ENCODE measurements at places on chromosomes 13 and 19. TPM values are rescaled to one million over a fixed set of nuclear protein-coding genes. Genes with fewer than 3 reads are reported as not detected.
A peak's percentile ranks its signal among the peaks of the same experiment; 100 is the strongest.

GRCh38 chr19:35657904-35658700 is 8.2 kb upstream of the UPK1A start:
- ATAC-seq: no peak

DNA sequence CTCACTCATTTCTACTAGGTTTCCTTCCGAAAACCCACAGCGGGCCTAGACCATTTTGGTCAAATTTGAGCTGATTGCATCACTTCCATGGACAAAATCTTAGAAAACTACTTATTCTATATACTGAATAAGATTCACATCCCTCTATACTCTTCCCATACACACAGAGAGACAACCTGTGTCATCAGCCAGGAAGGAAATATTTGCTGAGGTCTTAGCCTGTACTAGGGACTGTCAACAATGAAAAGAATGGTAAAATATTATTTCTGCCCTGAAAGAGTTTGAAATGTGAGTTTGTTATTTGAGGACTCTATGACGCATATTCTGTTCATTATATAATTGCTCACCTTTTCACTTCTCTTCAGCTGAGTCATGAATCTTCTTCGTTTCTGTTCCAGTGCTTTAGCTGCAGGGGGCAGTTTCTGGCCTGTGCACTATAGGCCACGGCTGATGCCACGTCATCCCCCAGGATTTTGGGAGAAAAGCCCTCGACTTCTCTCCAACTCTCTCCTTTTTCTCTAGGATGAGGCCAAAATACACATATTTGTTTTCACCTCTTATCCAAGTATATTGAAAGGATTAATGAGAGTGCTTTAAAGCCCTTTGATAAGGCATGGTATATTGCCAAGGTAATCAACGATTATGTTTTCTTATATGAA is 47.7 kb downstream of the GSX1 start:
- no peak for ATAC-seq

DNA sequence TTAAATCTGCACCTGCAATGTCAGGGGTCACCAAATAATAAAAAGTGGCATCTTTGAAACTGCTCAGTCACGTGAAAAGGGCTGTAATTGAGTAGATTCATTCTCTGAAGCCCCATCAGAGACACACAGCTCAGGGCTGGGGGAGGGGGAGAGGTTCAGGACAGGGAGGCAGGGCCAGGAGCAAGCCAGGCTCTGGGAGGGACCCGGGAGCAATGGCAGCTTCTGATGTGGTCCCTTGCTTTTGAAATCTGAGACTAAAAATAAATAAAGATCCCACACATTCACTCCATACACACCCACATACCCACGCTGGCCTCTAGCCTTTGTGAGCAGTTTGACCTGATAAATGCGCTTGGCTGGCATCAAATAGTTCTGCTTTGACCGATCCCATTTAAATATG is 32.8 kb downstream of the GSX1 start:
- ATAC-seq: no peak

DNA sequence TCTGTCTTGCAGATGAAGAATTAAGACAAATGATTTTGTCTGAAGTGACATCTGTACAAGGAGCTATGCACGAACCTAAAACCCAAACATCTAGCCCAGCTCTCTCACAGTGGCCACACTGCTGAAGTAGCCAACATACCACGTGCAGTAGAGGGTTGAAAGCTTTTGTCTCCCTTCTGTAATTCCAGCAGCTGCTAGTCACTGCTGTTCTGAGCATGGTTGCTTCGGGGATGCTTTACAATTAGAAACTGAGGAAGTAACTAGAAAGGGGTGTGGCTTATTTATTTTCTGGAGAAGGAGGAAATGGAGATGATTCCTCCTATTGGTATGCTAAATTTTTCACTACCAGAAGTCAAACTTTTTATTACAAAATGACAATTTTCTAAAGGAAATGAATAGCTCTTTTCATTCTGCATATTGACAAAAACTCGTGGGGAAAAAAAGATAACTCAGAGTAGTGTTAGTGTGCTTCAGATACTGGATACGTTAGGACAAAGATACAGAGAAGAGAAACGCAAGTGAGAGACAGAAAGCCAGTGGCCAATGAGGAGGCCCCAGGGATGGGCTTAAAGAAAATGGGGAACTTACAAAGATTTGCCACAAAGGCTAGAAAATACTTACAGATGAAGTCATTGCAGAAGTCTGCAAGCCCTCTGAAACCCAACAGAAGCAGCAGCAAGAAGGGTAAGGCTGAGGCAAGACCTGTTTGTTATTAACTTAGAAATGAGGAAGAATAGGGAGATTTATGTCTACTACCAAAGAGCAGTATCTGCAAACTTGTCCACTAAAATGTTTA is 192.7 kb upstream of the MIR17HG start:
- no peak for ATAC-seq

DNA sequence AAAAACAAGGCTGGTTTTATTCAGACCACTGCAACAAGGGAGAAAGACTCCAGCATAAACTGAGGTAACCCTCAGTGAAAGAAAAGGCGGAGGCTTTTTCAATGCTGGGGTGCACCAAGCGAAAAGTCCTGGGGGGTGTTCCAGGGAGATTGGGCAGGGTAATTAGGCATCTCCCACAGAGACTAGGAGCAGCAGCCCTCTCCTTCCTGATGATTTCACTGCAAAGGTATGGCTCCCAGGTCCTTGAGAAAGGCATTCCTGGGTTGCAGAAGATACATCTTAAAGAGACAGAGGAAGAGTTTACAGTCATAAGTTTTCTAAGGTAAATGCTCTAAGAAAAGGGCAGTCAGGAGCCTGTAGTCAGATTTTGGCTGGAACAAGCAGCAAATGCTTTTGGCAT is 412.0 kb downstream of the FOXO1 start:
- ATAC-seq: no peak

DNA sequence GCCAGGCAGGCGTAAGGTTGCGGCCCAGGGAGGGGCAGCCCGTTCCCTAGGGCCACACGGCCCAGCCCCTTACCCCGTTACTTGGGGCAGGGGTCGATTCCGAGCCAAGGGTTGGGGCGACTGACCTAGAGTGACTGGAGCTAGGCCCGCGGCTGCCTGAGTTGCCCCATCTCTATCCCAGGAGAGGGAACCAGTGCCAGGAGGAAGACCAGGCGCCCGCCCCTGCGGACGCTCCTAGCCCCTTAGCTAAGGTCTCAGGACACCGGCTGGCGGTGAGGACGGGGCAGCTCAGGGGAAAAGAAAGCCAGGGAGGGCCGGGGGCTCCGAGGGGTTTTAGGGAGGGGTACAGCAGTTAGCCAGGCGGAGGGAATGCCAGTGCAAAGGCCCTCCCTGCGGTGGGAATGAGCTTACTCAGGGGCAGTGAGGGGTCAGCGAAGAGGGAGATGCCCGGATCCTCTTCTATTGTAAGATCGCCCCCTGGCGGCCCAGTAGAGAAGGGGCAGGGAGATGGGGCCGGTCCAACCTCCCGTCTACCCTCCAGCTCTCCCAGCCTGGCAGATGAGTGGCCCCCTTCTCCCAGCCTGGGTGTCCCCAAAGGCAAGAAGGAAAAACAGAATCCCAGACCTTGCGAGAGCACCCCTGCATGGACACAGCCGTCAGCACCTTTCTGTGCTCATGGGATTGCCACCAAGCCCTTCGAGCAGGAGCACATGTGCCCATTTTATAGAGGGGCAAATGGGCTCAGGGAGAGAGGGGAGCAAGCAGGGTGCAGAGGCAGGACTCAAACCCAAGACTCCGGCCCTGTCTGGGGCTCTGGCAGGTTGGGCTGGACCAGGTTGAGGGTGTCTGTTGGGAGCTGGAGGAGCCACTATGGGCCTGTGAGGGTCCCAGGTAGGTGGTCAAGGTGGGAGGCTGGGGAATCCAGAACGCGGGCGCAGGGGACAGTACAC is 16.3 kb downstream of the CILP2 start:
- peak; percentile 48 for ATAC-seq

DNA sequence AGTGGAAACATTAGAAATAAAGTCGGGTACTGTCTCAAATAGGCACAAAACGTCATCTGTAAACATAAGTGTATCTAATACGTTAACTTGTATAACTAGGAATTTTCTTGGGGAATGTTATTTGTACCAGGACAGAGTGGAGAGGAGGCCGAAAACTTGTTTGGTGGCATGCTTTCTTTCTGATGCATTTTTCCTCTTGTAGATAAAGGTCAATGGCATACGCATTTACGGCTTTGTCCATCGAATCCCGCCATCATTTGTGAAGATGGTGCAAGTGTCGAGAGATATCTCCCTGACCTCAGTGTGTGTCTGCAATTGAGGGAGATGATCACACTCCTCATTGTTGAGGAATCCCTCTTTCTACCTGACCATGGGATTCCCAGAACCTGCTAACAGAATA is 4.7 kb downstream of the LGALS13 start:
- no peak for ATAC-seq

DNA sequence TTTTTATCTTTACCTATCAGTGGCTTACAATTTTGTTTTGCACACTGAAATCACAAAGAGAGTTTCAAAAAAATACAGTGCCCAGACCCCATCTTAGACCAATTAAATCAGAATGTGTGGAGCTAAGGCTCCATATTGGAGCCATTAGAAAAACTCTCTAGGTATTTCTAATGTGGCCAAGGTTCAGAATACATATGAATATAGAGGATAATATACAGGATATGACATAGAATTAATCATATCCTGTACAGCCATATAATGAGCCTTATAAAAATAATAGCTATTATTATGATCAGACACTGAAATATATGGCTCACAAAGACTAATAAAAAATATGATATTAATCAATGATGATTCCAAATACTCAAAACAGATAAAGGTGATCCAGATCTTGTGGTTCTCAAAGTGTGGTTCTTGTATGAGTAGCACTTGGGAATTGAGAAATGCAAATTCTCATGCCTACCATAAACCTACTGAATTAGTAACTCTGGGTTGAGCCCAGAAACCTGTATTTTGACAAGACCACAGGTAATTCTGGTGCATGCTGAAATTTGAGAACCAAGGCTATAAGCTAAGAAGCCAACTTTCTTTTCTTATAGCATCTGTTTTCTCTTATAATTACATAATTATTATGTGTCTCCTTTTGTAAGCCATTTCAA is 408.0 kb downstream of the DIAPH3 start:
- ATAC-seq: no peak

DNA sequence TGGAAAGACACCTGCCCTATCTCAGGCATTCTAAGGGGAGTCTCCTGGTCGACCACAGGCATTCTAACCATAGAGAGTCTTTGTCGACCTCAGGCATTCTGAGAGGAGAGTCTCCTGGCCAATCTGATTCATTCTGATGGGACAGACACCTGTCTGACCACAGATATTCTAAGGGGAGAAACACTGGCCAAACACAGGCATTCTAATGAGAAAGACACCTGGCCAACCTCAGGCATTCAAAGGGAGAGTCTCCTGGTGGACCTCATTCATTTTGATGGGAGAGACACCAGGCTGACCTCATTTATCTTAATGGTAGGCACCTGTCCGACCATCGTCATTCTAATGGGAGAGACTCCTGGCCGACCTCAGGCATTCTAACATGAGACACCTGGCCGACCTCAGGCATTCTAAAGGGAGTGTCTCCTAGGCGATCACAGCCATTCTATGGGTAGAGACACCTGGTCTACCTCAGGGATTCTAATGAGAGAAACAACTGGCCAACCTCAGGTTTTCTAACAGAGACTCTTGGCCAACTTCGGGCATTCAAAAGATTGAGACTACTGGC is 1351.5 kb downstream of the UQCRFS1 start:
- no peak for ATAC-seq

DNA sequence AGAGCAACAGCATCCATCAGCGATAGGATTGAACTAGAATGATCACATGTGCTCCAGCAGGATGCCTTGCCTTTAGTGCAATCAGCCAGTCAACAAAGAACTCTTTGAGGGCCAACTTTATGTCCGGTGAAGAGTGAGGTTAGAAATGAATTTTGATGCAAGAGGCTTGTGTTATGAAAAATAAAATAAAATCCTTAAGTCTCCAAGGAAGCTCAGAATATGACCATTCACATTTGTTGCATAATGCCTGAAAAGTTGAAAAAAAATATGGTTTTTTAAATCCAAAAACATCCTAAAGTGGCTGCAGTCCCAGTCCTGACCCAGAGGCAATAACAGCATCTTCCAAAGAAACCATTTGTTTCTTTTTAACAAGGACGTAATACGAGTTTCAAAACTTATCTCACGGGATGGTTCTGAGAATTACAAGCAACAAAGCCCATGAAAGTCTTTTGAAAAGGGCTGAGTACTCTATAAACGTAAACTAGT is 61.3 kb downstream of the DCLK1 start:
- no peak for ATAC-seq

- ATAC-seq: peak; percentile 28
These were observed 965 bp upstream of the EIF3G start for GRCh38 chr19:10120538-10121189.

GRCh38 chr13:66427458-66427861 is 802.7 kb downstream of the PCDH9 start:
- no peak for ATAC-seq

- peak; percentile 36 for ATAC-seq
These were observed 5.6 kb upstream of the RAB8A start for GRCh38 chr19:16106121-16106520.

DNA sequence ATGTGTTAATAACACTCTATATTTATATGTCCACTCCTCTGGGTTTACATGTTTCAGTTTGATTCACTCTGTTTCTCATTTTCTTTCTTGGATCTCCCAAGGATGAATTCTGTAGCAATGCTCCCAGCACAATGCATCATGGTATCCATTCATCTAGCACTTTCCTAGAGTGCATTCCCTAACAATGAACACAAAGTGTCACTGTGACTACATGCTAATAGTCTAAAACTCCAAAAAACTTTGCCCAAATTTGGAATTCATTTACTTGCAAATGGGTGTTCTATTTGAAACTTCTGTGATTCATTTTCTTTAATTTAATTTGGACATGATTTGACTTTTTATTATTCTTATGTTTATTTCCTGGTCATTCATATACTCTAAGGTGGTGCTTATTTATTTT is 286.3 kb downstream of the POU4F1 start:
- no peak for ATAC-seq

DNA sequence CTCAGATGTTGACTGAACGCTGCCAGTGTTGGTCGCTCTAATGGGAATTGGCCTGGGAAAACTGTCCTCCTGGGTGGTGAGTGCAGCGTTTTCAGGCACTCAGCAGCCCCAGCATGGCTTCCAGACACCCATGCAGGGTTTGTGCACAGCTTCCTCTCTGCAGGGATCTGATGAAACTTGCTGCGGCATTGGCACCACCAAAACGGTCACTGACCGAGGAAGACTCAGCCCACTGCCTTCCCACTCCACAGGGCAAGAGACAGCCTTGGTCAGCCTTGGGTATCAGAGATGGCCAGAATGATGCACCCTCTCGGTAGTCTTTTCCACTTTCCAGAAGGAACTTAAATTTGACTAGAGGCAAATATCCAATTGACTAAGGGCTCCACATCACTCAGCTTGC is 398.9 kb downstream of the IRS2 start:
- ATAC-seq: no peak

- ATAC-seq: no peak
These were observed 28.3 kb upstream of the CEBPG start for GRCh38 chr19:33345163-33345562.

Gene TEX26
- not detected for total RNA-seq

Gene NCR1
- total RNA-seq: 0.44 TPM

Gene IGFL1
- 20.2 TPM for total RNA-seq

Gene JSRP1
- not detected for total RNA-seq

Gene MAMSTR
- 0.56 TPM for total RNA-seq
